Effector memory CD8-positive, alpha-beta T cell (primary cell): ENCODE measurements at places on chromosomes 13 and 19.

- H3K27ac ChIP-seq, result no peak overlapping the region
- peaks cover 25% of the 10 kb centered on the region for H3K27me3 ChIP-seq
- H3K4me1 ChIP-seq, result no peaks in the 10 kb centered on the region
- no peak for DNase-seq
- no peaks in the 10 kb centered on the region for H3K36me3 ChIP-seq
Observed at GRCh38 chr19:31318790-31319425, 30.3 kb downstream of the TSHZ3 start.

- no peak overlapping the region for H3K27ac ChIP-seq
- peaks cover 15% of the 10 kb centered on the region for H3K4me1 ChIP-seq
- no peak for DNase-seq
- H3K4me3 ChIP-seq, result no peak overlapping the region
- no peaks in the 10 kb centered on the region for H3K27me3 ChIP-seq
- peaks cover 10% of the 10 kb centered on the region for H3K36me3 ChIP-seq
Observed at GRCh38 chr19:48484931-48485612, 15.9 kb downstream of the CYTH2 start.

DNA sequence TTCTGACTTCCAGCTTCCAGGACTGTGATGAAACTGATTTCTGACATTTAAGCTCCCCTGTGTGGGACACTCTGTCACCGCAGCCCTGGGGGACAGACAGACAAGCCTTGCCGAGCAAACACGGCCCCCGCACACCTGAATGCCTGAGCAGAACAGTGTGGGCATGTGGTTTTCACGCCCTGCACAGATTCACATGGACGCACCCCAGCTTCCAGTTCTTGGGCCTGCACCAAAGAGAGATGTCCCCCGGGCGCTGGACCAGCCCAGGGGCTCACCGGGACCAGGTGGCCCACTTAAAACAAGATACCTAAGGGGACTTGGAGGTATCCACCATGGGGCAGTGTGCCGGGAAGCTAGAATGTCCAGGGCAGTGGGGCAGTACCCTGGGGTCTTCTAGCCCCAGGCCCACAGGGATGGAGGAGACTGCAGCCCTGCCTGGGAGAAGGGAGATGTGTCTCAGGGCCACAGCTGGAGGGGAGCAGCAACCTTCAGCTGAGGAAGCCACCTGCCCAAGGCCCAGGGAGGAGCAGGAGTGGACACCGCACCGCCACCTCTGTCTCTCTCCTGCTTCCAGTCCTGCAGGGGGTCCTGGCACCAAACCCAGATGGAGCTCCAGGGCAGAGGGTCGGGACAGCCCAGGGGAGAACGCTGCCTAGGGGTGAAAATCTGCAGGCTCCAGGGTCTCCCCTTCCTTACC is 50.5 kb downstream of the SOX1 start:
- no peak overlapping the region for H3K27ac ChIP-seq
- no peaks in the 10 kb centered on the region for H3K36me3 ChIP-seq
- H3K27me3 ChIP-seq, result peaks cover 55% of the 10 kb centered on the region
- no peaks in the 10 kb centered on the region for H3K4me1 ChIP-seq

DNA sequence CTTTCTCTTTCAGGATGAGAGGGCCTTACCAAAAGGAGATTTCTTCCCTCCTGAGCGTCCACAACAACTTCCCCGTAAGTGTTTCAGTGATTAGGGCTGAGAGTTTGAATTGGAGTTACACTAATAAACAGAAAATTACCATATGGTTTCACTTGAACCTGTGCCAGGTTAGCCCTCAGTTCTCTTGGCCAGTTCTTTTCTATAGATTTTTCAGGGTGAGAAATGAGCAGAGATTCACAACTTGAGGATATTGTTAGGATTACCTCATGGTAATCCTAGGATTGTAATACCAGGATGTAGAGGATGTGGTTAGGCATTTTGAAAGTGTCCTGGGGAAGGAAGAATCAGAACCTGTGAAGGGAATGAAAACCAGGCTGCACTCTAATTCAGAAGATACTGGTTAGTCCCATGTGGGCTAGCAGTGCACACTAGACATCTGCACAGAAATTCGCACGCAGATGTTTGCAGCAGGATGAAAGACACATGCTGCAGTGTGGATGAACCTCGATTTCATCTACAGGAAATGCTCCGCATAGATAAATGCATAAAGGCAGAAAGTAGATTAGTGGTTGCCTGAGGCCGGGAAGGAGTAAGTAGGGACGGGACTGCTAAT is 24.1 kb downstream of the HNRNPM start:
- no peaks in the 10 kb centered on the region for H3K27me3 ChIP-seq
- no peak for DNase-seq
- peak overlapping the region; percentile 19 for H3K27ac ChIP-seq
- peaks cover 97% of the 10 kb centered on the region for H3K36me3 ChIP-seq
- H3K4me3 ChIP-seq, result no peak overlapping the region

- no peaks in the 10 kb centered on the region for H3K27me3 ChIP-seq
- DNase-seq, result no peak
- H3K27ac ChIP-seq, result no peak overlapping the region
Observed at GRCh38 chr13:90008707-90009149, 1338.8 kb upstream of the MIR17HG start.

DNA sequence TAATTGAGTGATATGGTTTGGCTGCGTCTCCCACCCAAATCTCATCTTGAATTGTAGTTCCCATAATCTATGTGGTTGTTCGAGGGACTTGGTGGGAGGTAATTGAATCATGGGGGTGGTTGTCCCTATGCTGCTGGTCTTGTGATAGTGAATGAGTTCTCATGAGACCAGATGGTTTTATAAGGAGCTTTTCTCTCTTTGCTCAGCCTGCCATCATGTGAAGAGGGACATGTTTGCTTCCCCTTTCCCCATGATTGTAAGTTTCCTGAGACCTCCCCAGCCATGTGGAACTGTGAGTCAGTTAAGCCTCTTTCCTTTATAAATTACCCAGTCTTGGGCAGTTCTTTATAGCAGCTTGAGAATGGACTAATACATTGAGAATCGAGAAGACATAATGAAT is 480.1 kb downstream of the GPC5 start:
- H3K4me3 ChIP-seq, result no peak overlapping the region
- H3K27me3 ChIP-seq, result no peaks in the 10 kb centered on the region
- no peak for DNase-seq
- no peaks in the 10 kb centered on the region for H3K4me1 ChIP-seq

DNA sequence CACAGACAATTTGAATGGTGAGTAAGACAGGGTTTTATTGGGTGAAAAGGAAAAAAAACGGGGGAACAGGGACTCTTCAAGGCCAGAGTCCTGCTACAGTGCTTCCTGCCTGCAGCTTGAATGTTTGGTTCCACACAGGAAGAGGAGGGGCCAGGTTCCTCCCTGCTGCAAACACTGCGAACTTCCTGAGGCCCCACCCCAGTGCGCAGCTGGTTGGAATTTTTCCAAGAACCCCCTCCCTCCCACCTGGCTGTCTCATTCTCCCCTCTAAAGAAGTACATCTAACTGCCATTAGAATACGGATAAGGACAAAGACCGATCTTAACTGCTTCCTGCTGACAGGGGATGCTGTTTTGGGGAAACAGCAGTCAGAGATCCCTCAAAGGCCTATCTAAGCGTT is 184.9 kb downstream of the GGACT start:
- no peaks in the 10 kb centered on the region for H3K36me3 ChIP-seq
- H3K27ac ChIP-seq, result peak overlapping the region; percentile 58
- no peak for DNase-seq
- H3K27me3 ChIP-seq, result no peaks in the 10 kb centered on the region

- DNase-seq, result no peak
- H3K36me3 ChIP-seq, result peaks cover 4% of the 10 kb centered on the region
- H3K27ac ChIP-seq, result no peak overlapping the region
- H3K27me3 ChIP-seq, result peaks cover 25% of the 10 kb centered on the region
- no peak overlapping the region for H3K4me3 ChIP-seq
- H3K4me1 ChIP-seq, result peaks cover 7% of the 10 kb centered on the region
Observed at GRCh38 chr13:113753171-113753570, 5.9 kb upstream of the TMEM255B start.

DNA sequence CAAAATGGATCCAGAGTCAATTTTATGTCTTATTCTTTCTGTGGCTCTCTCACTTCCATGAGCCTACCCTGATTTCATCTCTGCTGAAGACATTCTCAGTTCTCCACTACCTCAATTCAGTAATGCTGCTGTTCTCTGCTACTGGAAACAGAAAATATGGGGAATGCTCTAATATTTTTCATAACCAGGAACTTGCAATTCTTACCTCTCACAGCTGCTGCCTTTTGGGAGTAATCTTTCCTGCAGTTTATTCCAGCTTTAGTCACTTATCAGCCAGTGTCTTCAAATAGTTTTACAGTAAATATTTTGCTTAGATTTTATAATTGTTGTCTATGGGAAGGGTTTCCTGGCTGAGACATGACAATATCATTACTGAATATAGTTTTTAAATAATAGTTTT is 145.1 kb upstream of the UFM1 start:
- no peak for DNase-seq
- H3K4me3 ChIP-seq, result no peak overlapping the region
- no peak overlapping the region for H3K27ac ChIP-seq
- no peaks in the 10 kb centered on the region for H3K27me3 ChIP-seq
- no peaks in the 10 kb centered on the region for H3K4me1 ChIP-seq
- peaks cover 4% of the 10 kb centered on the region for H3K36me3 ChIP-seq

- H3K27me3 ChIP-seq, result no peaks in the 10 kb centered on the region
- DNase-seq, result no peak
- no peak overlapping the region for H3K27ac ChIP-seq
Observed at GRCh38 chr13:101523154-101524131, 71.0 kb downstream of the ITGBL1 start.

- H3K36me3 ChIP-seq, result peaks cover 14% of the 10 kb centered on the region
- H3K4me1 ChIP-seq, result peaks cover 33% of the 10 kb centered on the region
- H3K27ac ChIP-seq, result peak overlapping the region; percentile 59
- H3K4me3 ChIP-seq, result peak overlapping the region; percentile 14
- DNase-seq, result peak; percentile 80
- no peaks in the 10 kb centered on the region for H3K27me3 ChIP-seq
Observed at GRCh38 chr19:46614114-46614722, 10.7 kb downstream of the PTGIR start.

GRCh38 chr13:35761440-35762252 is 285.2 kb upstream of the MAB21L1 start:
- no peak overlapping the region for H3K4me3 ChIP-seq
- H3K27ac ChIP-seq, result no peak overlapping the region
- no peaks in the 10 kb centered on the region for H3K4me1 ChIP-seq

- no peaks in the 10 kb centered on the region for H3K4me1 ChIP-seq
- no peak for DNase-seq
- no peaks in the 10 kb centered on the region for H3K27me3 ChIP-seq
Observed at GRCh38 chr19:53172889-53173288, 14.0 kb upstream of the ZNF347 start.

- no peaks in the 10 kb centered on the region for H3K4me1 ChIP-seq
- no peak for DNase-seq
- no peaks in the 10 kb centered on the region for H3K36me3 ChIP-seq
- H3K27me3 ChIP-seq, result no peaks in the 10 kb centered on the region
Observed at GRCh38 chr13:38543561-38543960, 143.3 kb upstream of the FREM2 start.

DNA sequence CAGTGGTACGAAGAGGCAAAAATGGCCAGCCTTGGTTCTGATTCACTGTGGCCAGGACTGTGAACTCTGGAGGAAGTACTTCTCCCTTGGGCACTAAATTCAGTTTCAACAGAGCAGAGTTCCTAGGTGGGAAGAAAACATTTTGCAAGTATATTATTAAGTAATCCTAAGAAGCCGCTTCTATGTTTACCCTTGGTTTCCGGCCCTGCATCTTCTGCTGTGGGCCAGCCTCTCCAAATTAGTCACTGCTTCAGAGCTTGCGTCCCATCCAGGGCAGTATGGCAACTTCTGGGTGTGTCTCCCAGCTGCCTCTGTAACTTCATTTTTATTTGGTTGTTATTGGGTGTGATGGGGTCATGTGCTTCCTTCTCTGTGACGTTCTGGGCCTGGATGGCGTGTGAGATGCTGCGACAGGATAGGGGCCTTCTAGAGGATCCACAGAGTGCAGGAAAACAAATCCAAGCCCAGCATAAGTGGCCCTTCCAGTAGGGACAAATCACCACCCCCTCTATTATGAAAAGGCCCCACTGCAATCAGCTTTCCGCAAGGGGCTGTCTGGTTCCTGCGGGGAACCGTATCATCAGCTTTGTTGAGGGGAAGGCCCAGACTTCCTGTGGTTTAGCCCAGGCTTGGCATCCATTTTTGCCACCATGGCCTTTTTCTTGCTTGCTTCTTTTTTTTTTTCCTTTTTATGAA is 55.1 kb upstream of the C1QTNF9 start:
- peaks cover 80% of the 10 kb centered on the region for H3K4me1 ChIP-seq
- peak overlapping the region; percentile 92 for H3K27ac ChIP-seq
- H3K36me3 ChIP-seq, result peaks cover 66% of the 10 kb centered on the region
- peak; percentile 69 for DNase-seq
- H3K4me3 ChIP-seq, result peak overlapping the region; percentile 93

DNA sequence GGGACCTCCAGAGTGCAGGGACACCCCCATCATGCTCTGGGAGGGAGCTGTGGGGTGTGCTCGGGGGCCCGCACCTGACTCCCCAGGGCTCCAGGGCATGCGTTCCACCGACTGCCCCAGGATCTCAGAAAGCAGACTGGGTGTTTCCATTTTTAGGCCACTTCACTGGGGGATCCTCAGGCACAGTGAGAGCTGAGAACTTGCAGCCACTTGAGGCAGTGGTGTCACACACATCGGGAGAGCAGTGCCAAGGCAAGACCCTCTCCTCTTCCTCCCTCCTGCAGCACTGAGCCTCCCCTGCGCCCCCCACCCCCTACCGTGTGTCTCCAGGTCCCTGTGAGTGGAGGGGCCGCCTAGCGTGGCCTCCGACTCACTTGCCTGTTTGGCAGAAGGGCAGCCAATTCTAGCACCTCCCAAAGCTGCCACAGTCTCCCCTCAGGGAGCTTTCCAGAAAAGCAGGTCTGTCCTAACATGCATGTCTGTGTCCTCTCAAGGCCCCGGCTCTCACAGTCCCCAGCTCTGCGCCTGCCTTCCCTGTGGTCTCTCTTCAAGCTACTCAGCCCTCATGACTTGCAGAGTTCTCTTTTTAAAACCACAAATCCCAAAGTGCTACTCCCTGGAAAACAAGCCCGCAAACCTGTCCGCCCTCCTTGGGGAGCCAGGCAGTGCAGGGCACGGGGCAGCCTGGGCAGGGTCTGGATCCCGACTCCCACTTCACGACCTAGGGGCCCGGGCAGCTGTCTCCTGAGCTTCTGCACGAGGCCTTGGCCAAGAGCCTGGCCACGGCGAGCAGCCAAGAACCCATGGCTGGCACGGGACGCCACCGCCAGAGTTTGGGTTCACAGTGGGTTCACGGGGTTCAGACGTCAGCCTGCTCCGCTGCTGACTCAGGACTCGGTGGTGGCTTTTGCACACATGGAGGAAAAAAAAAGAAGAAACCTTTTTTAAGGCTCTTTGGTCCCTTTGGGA is 94.1 kb downstream of the STK24 start:
- DNase-seq, result no peak
- peaks cover 25% of the 10 kb centered on the region for H3K36me3 ChIP-seq
- H3K27me3 ChIP-seq, result no peaks in the 10 kb centered on the region
- H3K4me3 ChIP-seq, result no peak overlapping the region
- peak overlapping the region; percentile 92 for H3K27ac ChIP-seq
